ENCODE measurements at places on chromosomes 13 and 19. TPM values are rescaled to one million over a fixed set of nuclear protein-coding genes. Genes with fewer than 3 reads are reported as not detected.

- H3K27ac ChIP-seq: no peak overlapping the region
- H3K27me3 ChIP-seq: no peaks in the 10 kb centered on the region
- H3K36me3 ChIP-seq: peaks cover 52% of the 10 kb centered on the region
- no peak overlapping the region for H3K4me3 ChIP-seq
Measured at GRCh38 chr19:42226886-42227285, 6.8 kb downstream of the ZNF526 start.

DNA sequence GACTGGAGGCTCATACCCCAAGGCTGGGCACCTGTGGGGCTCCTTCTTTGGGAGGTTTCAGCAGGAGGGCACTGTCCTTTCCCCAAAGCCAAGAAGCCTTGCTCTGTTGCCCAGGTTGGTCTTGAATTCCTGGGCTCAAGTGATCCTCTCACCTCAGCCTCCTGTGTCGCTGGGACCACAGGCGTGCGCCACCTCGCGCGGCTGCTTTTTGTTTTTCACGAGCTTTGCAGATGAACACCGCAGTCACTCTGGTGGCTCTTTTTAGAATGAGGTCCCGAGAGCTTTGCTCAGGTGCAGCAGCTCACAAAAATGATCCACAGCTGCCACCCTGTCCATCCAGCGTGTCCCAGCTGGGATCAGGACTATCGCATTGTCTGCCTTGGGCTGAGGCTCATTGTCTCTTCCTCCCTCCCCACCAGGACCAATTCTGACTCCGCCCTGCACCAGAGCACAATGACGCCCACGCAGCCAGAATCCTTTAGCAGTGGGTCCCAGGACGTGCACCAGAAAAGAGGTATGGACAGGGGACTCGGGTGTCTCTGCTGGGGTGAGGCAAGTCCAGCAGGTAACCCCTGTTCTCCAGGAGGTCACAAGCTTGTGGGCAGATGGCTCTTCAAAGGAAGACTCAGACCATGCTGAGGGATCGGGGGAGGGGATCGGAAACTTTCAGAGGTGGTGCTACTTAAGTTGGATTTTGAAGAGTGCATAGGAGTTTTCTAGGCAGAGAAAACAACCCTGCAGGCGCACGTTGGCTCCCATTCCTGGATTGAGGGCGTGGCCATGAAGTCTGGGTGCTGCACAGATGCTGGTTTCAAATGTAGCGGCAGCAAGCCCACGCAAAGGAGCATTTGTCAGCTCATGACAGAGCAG, 41.5 kb downstream of the COMP start:
- no peaks in the 10 kb centered on the region for H3K27me3 ChIP-seq
- peaks cover 21% of the 10 kb centered on the region for H3K36me3 ChIP-seq
- H3K4me1 ChIP-seq: no peaks in the 10 kb centered on the region
- no peak overlapping the region for H3K27ac ChIP-seq

Gene PDX1
- total RNA-seq: not detected

- H3K4me3 ChIP-seq: no peak overlapping the region
- no peak for DNase-seq
- H3K27me3 ChIP-seq: no peaks in the 10 kb centered on the region
- H3K27ac ChIP-seq: no peak overlapping the region
- H3K4me1 ChIP-seq: no peaks in the 10 kb centered on the region
- H3K36me3 ChIP-seq: peaks cover 57% of the 10 kb centered on the region
Measured at GRCh38 chr19:13959962-13960862, 7.9 kb downstream of the DCAF15 start.

DNA sequence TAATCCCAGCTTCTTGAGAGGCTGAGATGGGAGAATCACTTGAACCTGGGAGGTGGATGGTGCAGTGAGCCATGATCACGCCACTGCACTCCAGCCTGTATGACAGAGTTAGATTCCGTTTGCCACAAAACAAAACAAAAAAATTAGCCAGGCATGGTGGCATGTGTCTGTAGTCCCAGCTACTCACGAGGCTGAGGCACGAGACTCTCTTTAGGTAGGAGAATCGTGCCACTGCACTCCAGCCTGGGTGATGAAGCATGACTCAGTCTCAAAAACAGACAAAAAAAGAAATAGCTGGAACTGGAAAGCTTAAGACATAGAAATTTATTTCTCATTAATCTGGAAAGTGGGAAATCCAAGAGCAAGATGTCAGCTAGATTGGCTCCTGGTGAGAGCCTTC, 20.2 kb upstream of the ZNF808 start:
- no peak overlapping the region for H3K4me3 ChIP-seq
- no peak for DNase-seq
- no peaks in the 10 kb centered on the region for H3K36me3 ChIP-seq

DNA sequence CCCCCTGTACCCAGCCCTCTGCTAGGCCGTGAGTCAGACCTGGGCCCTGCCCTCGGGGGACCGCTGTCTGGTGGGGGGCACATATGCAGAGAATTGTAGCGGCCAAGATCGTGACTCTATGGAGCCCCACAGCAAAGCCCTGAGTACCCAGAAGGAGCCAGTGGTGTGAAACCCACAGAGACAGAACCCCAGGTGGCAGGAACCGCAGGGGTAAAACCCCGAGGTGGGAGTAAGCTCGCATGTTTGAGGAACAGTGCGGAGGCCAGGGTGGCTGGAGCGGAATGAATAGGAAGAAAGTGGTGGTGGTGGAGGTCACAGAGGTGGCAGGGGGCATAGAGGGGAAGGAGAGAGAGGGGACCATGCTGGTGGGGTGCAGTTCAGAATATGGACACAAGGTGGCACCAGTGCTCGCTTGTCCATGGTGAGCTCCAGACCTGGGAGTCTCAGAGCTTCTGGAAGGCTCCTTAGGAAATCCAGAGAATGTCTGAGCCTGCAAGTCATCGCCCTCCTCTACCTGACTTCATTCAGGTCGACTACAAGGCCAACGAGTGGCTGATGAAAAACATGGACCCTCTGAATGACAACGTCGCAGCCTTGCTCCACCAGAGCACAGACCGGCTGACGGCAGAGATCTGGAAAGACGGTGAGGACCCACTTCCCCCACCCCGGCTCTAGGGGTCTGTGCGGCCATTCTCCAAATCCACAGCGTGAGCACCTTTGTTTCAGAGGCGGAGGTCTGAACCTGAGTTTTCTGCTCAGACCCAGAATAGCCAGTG, 48.9 kb downstream of the MYH14 start:
- no peak for DNase-seq
- no peak overlapping the region for H3K4me3 ChIP-seq
- H3K27ac ChIP-seq: no peak overlapping the region

Measured in upper lobe of right lung (tissue), 1 donor.